NCI-H2081 (cell line): ENCODE measurements at places on chromosomes 1 and 21.

DNA sequence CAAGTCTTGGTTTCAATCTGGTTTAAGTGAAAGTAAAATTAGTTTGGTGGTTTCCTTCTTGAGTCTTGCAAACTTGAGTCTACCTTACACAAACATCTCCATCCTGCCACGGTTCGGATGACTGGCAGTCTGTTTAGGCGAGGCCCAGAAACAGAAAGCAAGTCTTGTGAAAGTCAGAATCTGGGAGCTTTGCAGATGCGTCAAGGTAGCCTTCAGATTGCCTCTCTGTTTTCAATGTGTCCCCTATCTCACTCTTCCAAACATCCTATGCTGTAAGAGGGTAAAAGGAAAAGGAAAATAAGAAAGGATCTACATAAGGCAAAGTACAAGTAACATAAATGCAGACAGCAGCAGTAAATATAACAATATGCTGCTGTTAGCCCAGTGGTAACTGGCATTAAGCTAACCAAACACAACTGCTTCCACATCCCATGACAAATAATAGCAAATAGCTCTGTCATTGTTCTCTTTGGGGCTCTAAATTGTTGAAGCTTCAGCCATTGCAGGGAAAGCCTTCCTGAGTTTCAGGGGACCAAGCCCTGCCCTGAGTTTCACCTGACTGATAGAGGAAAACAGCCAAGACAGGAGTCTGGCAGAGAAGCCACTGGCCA, 26.2 kb upstream of the C1orf105 start:
- peak; percentile 34 for DNase-seq

GRCh38 chr21:32389337-32390015, 3.3 kb downstream of the URB1 start:
- no peak for DNase-seq

GRCh38 chr1:228697207-228698016, 37.9 kb upstream of the RHOU start:
- DNase-seq, result peak; percentile 44

- no peak for DNase-seq
Measured at GRCh38 chr21:44461005-44461404, 5.7 kb downstream of the LRRC3 start.

DNA sequence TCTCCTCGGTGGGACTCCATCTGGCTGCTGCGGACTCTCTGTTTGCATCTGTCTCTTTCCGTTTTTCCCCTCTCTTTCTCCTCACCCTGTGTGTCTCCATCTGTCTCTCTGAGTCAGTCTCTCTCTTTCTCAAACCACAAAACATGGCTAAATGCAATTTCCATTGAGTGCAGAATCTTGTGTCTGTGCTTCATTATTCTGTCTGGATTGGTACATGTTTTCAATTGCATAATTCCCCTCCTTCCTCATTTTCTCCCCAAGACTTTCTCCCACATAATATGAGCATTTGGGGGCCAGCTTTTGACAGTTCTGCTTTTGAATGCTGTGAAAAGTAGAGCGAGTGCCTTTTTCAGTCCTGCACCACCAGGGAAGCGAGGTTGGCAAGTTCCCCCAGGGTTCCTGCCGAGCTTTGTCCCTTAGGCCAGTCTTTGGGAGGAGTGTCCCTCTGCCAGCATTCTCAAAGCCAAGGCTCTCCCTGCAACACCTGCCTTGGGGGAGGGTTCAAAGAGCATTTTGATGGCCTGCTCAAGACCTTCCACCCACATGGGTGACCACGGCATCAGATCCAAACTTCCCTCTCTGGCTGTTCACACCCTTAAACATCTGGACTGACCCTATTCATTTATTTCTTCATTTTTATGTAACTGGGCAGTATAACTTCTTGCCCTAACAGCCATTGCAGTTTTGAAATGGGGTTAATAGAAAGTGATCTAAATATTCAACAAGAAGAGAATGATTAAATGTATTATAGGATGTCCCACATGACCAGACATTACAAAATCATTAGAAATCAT, 32.8 kb upstream of the SCMH1 start:
- no peak for DNase-seq

- no peak for DNase-seq
Measured at GRCh38 chr1:34342334-34342733, 165.6 kb downstream of the C1orf94 start.

DNA sequence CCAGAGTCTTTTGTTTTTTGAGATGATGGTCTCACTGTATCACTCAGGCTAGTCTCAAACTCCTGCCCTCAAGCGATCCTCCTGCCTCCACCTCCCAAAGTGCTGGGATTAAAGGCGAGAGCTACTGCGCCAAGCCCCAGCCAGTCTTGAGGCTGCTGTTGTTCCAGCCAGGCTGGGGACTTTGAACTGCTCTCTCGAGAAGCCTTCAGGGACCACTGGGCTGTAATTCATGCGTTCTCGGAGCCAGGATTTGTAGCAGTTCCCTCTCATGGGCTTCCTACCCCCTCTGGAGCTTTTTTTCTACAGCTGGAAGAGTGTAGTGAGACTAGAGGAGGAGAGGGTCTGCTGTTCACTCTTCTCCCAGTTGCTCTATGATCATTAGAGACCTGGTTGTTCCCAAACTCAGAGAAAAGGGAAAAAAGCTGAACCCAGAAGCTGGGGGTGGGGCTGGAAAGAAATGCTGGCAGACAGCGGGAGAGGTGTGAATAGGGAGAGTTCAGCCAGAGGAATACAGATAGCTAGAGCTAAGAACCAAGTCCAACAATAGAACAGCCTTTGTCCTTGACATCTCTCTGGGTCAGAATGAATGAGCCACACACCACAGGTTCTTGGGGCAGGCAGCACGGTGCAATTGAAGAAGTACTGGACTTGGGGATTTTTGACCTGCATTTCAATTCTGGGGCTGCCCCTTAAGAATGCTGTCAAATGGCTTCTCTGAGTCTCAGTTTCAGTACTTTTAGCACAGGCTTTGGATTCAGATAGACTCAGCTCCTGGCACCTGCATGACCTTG, 13.2 kb upstream of the SLC41A1 start:
- no peak for DNase-seq

DNA sequence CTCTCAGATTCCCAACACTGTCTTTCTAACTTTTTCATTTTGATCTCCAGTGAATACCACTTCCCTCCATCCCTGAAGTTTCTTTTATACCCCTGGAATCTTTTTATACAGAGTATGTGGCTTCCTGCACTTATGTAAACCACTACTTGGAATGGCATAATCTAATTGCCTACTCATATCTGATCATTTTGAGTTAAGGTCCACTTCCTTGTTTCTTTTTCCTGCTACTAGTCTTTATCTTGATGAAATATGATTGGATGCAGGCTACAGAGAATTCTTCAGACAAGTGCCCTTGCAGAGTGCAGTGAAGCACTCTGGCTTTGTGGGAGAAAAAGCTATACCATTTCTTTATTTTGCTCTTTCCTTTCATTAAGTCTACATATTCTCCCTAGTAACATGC, 325.3 kb upstream of the ADAMTS5 start:
- DNase-seq, result no peak

- DNase-seq, result no peak
Measured at GRCh38 chr21:44914176-44914874, 6.4 kb downstream of the ITGB2 start.

DNA sequence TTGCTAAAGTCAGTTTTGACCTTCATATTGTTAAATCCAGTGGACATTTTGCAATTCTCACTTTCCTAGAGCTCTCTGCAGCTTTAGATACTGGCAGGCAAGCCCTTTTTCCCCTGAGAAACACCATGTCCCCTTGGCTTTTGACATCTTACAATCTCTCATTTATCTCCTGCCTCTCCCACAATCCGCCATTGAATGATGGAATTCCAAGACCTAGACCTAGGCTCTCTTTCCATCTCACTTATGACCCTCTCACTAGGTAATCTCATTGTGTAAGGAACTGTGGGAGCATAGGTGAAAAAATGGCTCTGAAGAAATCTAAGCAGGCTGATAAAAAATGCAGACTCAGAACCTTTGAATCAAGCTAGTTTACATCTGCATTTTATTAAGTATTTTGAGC, 2.0 kb downstream of the KYAT3 start:
- DNase-seq, result no peak

GRCh38 chr1:244712669-244713068, 59.7 kb downstream of the DESI2 start:
- no peak for DNase-seq

GRCh38 chr1:167121375-167122120, 27.7 kb downstream of the STYXL2 start:
- DNase-seq, result no peak

DNA sequence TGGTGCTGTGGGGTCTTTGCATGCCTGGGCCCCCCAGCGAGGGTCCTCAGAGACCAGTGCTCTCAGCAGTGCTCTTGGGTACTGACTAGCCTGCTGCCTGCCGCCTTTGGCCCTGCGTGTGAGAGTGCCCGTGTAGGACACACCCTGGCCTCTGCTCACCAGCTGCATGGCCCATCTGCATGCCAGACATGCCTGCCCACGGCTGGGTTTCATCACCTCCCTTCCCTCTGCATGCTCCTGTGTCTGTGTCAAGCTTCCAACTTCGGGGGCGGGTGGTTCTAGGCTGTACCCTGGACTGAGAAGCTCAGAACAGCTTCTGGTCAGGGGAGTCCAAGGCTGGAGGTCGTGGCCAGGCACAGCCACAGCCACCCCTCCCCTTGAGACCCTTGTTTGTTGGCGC, 56.9 kb downstream of the PTPRF start:
- DNase-seq, result no peak

GRCh38 chr1:91018006-91018405, 3.8 kb downstream of the ZNF644 start:
- no peak for DNase-seq

- no peak for DNase-seq
Measured at GRCh38 chr1:77970192-77970591, 8.7 kb downstream of the FUBP1 start.

DNA sequence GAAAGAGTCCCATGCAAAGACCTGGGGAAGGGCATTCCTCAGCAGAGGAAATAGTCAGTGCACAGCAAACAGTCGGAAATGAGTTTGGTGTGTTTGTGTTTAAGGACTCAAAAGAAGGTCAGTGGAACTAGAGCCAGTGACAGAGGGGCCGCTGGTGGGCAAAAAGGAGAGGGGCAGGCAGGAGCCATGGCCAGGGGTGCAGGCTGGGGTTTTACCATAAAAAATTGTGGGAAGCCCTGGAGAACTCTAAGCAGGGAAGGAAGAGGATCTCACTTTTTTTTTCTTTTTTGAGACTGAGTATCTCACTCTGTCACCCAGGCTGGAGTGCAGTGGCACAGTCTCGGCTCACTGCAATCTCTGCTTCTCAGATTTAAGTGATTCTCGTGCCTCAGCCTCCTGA, 33.7 kb upstream of the TARDBP start:
- no peak for DNase-seq

DNA sequence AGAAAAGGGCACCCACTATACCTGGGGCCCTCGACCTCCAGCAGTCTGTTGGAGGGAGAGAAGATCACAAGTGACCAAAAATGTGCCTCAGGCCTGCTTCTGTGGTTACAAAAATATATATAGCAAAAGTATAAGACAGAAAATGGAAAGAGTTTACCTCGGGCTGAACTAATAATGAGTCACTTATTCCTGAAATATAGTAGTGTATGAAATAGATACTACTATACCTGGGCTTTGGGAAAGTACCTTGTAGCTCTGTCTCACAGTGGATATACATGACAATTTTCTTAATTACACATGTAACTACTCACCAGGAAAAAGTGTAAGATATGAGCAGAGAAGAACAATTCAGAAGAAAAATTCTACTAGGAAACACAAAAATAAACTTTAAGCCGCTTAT, 7.3 kb upstream of the APCS start:
- DNase-seq, result no peak

DNA sequence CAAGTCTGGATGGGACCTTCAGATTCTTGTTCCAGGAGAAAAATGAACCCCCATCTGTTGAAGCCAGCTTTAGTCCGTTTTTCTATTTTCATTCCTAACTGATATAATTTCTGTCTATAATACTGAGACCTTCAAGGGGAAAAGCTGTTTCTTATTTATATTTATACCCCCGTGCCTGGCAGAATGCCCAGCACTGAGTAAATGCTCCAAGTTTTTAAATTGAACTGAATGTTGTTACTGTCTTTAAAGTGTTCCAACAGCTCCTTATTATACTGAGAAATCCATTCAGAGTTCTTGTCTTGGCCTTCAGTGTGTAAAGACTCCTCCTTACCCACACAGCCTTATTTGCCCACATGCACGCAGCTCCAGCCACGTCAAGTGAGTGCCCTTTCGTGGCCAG, 178.6 kb upstream of the HMGB4 start:
- no peak for DNase-seq

DNA sequence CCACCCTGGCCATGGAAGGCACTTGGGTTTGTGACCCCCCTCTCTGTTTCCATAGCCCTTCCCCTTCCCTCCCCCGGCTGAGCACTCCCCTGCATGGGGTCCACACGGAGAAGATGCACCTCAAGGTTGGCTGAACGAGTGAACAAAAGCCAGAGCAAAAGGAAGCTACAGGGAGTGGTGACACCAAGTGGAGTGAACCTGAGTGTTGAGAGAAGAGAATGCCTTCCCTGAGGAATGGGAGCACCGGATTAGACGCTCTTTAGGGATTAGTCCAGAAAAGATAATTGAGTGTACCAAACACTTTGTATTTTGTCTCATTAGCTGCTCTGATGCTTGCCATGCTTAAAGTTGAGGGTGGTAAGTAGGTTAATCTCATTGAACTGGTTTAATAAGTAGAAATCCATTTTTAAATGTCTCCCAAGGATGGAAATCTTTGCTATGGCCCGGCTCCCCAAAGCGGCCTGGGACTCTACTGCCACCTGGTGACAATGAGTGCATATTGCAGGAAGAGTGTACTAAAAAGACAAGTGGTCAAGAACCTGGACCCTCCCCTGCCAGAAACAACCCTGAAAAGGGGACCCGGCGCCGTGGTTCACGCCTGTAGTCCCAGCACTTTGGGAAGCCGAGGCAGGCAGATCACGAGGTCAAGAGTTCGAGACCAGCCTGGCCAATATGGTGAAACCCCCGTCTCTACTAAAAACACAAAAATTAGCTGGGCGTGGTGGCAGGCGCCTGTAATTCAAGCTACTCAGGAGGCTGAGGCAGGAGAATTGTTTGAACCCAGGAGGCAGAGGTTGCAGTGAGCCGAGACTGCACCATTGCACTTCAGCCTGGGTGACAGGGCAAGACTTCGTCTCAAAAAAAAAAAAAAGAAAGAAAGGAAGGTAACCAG, 150.6 kb upstream of the ZC3H12A start:
- DNase-seq, result peak; percentile 34

DNA sequence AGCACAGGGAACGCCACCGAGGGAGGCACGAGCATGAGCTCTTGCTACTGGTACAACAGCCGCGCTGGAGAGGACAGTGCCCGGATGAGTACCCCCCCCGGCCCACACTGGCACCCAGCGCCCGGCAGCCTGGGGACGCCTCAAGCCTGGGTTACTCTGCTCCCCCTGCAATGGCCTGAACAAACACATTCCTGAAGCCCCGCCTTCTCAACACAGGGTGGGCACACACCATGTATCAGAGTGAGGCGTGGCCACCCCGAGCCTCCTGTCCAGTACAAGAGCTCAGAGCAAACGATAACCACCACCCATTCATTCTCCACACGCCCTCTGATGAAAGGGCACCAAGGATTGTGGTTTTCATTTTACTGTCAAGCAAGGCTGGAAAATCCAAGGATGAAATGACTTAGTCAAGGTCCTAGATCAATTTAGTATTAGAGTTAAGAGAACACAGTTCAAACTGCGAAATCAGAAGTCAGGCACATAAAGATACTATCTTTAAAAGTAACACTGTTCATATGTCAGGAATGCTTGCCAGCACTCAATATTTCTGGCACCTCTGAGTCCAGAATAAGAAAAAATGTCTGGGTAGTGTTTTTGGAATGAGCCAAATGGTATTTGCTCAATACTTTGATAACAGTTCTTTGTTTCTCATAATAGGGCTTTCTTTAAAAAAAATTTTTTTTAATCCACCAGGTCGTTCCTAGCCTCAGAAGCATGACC, 22.0 kb downstream of the UBE2G2 start:
- no peak for DNase-seq
